ENCODE measurements at places on chromosomes 4 and X.

DNA sequence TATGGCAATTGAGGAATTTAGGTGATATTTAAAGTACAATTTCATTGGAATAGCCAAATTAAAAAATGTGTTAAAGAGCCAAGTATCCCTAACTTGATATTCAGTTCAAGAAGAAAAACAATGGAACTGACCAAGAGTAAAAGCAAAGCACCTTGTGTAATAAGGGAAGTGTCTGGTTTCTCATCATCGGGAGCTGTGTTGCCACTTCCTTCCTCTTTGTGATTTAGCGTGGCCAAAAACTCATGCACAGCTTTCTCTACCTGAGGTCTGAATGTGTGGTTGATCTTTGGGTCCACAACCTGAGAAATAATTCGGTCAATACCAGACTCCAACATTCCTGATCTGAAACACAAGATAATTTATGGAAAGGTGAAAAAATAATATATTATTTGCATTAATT is 12.4 kb downstream of the BOD1L1 start:
- DNase-seq, result no peak

DNA sequence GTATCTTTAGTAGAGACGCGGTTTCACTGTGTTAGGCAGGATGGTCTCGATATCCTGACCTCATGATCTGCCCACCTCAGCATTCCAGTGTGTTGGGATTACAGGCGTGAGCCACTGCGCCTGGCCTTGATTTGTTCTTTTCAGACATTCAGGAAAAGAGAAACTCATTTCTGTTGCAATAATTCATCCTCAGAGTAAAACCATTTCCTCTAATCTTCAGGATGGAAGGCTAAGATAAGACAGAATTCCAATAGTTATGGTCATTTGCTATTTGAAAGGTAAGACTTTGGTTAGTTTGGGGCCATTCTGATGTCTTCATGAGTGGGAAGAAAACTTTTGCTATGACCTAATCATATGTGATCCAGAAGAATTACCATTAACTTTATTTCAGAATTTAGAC is 83.0 kb downstream of the LRP2BP start:
- DNase-seq, result no peak

GRCh38 chrX:2967998-2968909 is 38.1 kb upstream of the ARSH start:
- DNase-seq, result peak; percentile 53

DNA sequence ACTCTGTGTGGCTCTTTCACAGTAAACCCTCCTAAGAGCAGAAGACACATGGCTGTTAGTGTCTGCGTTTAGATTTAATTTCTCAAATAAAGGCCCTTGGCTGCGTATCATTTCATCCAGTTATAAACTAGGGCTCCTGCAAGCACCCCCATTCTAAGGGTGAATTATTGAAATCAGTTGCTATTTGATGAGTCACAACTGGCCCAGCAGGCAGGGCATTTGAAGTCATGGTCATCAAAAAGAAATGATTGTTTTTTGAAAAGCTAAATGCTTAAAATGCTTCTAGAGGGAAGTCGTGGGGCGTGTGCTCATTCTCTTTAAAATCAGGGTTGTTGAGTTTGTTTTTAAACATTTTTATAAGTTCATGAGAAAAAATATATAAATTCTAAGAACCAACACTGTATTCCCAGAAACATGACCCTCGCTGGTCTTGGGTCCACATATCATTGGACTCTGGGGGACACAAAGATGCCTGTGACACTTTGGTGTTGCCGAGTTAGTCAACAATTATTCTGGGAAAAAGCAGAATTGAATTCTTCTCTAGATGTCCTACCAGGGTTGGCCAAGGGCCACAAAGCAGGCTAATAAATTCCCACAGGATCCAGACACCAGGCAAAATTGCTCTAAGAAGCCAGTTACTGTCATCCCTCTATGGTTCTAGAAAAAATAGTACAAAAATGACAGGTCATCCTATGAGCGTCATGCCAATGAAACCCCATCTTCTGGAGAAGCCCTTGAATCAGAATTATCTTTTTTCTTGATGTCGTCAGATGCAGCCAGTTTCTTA is 99.5 kb upstream of the MYOZ2 start:
- DNase-seq, result no peak

GRCh38 chr4:15234116-15234855 is 193.5 kb upstream of the C1QTNF7 start:
- no peak for DNase-seq

DNA sequence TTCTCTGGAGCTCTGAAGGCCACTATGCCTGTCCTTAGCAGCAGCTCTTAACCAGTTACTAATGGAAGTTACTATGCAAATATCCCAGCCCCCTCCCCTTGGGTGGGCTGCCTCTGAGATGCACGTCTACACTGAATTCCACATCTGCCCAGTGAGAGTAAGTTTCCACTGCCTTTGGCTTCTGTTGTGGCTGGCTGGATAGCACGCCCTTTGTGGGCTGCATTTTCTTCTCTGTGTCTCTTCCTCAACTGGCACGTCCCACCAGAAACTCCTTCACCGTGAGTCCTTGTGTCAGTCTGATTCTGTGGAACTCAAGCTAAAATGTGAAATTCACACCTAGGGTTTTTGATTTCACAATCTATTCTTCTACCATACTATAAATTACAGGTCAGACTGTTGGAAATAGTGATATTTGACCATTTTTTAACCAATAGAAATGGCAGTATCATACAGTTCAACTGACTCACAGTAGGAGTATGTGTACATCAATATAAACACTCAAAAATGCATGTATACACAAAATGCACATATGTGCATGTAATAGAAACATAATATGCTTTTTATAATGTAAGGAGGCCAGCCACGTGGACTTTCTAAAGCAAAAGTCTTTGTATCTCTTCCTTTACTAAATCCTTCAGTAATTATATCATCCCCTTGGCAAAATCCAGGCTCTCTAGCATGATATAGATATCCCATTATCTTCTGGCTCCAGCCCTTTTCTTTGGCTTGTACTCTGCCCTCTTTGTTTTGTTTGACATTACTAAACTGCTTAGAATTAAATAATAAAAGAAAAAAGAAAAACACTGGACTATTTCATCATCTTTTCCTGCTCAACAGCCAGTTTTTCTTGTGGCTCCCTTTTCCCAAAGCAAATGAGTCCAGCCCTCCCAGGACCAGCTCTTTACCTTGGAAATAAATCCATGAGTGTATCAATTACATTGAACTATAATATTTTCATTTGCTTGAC is 33.2 kb upstream of the LDB2 start:
- no peak for DNase-seq

- no peak for DNase-seq
Observed at GRCh38 chr4:65918872-65919271, 248.6 kb upstream of the EPHA5 start.

GRCh38 chrX:148610328-148610698 is 109.9 kb downstream of the AFF2 start:
- DNase-seq, result no peak

DNA sequence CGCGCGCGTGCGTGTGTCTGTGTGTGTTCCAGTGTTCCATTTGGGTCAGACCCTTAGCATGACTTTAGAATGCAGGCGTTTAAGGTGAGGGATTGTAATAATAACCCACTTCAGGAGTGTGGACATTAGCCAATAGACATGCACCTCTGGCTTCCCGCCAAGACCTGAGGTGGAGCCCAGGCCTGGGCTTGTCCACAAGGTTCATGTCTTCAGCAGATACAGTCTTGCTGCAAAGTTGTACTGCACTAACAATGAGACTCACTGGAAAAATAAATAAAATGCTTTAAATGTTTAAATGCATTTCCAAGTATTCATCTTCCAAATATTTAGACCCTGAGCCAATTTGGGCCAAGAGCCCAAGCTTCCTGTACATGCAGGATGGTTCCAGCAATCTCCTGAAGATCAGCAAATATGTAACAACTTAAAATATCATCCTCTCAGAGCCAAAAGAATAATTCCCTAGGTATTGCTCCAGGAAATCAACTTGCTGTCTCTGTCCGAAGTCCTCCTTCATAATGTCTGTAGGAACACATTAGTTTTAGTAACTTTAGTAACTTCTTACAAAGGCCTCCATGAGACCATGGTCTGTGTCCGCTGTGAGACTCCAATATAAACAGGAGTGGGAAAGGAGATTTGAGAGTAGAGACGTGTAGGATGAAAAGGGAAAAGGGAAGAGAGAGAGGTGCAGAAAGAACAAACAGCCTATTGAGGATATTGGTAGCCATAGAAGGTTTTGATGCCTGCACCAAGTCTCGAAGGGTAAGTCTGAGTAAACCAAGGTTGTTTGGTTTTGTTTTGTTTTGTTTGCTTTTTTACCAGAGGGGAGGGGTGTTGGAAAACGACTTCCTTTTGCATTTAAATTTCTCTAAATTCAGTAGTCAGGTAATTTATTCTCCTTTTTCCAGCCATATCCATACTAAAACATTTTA is 98.5 kb upstream of the KLF3 start:
- peak; percentile 55 for DNase-seq

DNA sequence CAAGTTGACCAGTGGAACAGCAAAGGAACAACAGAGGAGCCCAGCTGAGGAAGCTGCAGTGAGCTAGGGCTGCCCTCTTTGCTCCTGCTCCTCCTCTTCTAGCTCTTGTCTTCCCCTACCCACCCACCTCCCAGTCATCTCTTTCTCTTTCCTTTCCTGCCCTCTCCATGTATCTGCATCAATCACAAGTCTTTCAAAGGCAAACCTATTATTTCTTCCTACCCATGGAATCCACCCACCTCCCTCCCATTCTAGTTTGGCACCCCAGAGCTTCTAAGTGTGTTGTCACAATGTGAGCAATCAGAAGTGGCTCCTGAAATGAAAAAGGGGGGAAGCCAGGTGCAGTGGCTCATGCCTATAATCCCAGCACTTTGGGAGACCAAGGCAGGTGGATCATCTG is 69.3 kb downstream of the TSC22D3 start:
- DNase-seq, result no peak
